ENCODE measurements at places on chromosomes 1 and 21.
A peak's percentile ranks its signal among the peaks of the same experiment; 100 is the strongest.

DNA sequence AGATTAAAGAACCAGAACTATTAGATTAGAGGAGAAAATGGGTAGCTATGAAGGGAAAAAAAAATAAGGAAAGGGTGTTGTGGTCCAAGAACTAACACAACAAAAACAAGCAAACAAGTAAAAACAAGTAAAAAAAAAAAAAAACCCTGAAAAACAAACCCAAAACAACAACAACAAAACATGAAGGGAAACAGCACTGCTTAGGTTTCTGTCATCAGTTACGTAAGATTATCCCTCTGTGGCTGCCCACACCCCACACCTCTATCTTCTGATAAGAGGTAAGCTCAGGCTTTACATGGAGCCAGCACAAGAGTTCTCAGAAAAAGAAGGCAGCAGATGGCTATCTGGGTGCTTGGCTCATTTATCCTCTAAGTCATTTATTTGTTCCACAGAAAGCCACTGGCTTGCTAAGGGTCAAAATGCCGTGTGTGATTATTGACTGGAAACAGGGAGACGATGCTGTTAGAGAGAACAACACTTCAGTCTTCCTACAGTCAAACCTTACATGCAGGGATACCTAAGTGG is 57.5 kb downstream of the KIAA0319L start:
- peak; percentile 4 for DNase-seq

DNA sequence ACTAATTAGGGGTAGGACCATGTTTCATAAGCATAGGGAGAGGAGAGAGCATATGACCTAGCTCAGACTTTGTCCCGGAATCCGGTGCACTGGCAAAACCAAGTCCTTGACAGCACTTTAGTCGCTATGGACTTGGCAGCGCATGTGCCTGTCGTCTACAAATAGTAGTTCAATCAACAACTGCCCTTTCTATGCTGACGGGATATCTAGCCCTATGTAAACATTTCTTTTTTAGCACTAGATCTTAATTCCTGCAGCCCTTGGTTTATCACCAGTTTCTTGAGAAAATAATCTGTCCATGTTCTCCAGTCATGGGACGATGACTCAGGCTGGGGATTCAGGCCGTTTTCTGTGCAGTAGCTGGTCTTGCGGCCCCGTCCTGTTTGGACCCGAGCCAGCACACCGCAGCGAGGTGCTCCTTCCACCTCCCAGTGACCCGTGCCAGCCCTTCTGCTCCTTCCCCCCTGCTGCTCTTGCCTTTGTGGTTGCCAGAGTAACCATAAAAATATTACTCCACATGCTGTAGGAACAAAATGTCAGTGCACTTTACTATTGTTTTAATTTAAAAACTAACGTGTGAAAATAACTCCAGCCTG is 8.6 kb upstream of the MT1HL1 start:
- DNase-seq = no peak

- DNase-seq = no peak
These were observed 313.5 kb downstream of the DISC1 start for GRCh38 chr1:231940116-231940515.

- no peak for DNase-seq
These were observed 516.9 kb downstream of the PTPRU start for GRCh38 chr1:29753244-29753643.

GRCh38 chr1:186086583-186086982 is 288.5 kb downstream of the TPR start:
- DNase-seq = no peak

GRCh38 chr21:27371975-27372331 is 405.1 kb upstream of the ADAMTS5 start:
- no peak for DNase-seq

DNA sequence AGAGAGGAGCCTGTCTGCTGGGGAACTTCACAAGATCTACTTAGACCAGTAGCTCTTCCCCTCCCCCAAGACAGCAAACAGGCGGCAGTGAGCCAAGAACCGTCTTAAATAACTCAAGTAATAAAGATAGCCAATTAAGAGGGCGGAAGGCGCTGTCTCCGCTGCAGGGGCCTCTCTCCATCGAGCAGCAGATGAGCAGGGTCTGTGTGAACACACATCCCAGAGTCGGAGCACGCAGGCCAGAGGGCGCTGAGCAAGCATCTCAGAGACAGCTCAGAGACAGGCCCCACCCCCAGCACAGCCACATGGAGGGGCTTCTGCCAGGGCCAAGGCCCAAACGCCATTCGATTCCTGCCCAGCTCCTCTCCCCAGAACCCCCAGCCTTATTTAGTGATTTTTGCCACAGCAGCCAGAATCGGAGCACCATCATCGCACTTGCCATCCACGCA is 11.1 kb downstream of the IFFO2 start:
- no peak for DNase-seq

GRCh38 chr1:27076803-27077202 is 64.2 kb upstream of the TENT5B start:
- no peak for DNase-seq

GRCh38 chr1:208446271-208446691 is 202.1 kb upstream of the PLXNA2 start:
- DNase-seq = no peak

DNA sequence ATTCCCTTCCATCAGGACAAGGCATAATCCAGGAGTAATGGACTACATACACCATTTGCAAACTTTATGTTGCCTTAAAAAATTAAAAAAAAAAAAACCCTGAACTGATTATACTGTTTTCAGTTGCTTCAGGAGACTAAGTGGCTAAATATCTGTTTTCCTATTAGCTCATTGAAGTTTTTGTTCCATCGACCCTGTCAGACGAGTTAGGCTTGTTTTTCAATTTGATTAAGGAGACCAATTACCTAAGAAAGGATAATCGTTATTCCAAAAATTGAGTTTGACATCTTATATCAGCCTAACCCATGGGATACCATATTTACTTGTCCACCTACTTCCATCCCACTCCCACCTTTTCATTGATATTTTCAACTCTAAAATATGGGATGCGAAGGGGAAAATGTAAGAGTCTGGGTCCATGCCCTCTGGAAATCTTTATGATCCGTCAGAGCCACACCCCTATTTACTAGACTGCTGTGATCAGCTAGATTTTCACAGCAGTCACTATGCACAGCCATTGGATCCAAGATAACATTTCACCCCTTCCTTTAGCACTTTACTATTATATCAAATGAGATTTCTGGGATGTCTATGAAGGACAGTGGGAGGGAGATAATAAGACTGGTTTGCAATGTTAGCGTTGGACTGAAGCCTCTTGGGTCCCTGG is 41.0 kb downstream of the IL12RB2 start:
- no peak for DNase-seq

DNA sequence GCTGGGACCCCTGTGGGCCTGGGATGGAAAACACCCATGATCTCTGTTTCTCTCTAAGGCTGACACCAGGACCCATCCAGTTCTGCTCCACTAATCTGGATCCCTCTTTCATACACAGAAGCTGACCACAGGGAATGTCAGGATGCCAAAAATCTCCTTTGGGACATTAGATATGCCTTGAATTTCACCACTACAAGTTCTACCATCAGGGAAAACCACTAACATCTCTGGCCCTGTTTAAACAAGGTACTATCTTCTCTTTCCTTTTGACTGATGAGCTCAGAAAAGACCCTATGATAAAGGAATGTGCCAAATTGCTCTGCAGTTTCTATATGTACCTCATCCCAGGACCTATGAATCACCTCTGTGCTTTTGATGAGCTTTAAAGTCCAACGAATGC is 10.2 kb upstream of the PLXNA2 start:
- no peak for DNase-seq

GRCh38 chr1:18646786-18647410 is 16.3 kb downstream of the PAX7 start:
- DNase-seq = no peak

DNA sequence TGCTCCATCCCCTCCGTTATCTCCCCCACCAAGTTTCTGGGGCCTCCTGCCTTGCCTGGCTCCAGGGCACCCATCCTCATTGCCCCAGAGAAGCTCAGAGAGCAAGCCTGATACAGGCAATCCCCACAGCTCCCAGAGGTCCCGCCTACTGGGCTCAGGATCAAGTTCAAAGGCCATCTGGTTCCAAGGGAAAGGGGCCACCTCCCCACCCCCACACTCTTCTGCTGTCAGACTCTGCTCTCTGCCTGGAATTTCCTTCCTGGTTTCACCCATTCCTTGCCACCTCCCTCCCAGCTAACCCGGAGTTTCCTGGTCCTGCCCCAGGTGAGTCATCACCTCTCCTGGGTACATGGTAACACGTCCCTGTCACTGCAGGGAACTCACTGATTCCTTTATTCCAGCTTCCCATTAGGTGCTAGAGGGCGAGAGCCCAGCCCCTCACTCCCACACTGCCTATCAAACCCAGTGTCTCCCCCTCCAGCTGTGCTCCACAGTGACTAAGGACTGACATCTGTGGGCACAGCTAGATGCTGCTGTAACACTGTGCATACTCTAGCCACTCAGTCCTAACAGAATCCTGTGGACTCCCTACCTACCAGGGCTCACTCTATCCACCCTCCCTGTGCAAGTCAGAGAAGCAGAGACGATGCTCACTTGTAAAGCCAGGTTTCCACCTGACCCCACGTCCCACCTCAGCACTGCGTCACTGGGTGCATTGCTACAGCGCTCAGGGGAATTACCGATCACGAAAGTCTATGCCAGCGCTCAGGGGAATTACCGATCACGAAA is 21.8 kb downstream of the RSPH1 start:
- DNase-seq = no peak

DNA sequence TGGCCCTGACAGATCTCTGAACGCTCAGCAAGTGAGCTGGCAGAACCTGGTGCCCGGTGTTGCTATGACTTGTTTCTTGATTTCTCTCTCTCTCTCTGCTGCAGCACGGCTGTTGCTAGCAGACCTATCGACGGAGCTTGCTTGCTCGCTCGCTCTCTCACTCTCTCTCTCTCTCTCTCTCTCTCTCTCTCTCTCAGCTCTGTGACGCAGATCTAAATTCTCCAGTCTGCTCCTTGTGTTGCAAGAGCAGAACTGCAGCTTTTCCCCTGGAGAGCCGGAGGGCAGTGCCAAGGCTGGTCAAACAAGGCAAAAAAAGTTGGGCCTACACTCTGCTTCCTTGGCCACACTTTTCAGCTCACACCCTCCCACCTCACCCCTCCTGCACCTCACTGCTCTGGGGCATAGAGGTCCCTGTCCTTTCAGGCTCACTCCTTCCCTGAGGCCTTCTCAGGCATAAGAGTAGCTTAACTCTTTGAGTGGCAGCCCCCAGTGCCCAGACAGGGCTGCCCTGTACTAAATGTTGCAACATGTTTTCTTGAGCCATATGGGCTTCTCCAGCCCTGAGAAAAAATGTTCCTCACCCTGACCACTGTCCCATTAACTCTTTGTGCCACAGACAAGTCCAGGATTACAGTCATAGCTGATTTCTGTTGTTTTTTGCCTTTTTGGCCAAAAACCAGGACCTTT is 72.2 kb downstream of the CD46 start:
- DNase-seq = peak; percentile 62

DNA sequence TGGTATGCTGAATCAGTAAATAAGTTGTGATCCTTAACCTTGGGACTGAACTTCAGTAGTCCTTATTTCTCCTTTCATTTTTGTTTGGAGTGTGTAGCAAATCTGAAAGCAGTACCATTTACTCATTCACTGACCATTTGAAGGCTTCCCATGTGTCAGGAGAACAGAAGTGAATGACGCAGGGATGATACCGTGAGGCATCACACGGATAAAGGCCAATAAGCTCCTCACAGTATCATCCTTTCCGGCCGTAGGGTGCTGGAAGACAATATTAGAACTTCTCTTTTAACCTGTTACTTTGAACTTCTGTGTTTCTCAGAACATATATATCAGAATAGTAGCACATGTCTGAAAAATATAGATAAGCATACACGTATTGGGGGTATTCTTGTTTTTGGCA is 21.3 kb downstream of the BACH1 start:
- DNase-seq = no peak

GRCh38 chr1:33424610-33425009 is 6.3 kb downstream of the PHC2 start:
- no peak for DNase-seq

- no peak for DNase-seq
These were observed 192.6 kb upstream of the AJAP1 start for GRCh38 chr1:4461726-4462290.

DNA sequence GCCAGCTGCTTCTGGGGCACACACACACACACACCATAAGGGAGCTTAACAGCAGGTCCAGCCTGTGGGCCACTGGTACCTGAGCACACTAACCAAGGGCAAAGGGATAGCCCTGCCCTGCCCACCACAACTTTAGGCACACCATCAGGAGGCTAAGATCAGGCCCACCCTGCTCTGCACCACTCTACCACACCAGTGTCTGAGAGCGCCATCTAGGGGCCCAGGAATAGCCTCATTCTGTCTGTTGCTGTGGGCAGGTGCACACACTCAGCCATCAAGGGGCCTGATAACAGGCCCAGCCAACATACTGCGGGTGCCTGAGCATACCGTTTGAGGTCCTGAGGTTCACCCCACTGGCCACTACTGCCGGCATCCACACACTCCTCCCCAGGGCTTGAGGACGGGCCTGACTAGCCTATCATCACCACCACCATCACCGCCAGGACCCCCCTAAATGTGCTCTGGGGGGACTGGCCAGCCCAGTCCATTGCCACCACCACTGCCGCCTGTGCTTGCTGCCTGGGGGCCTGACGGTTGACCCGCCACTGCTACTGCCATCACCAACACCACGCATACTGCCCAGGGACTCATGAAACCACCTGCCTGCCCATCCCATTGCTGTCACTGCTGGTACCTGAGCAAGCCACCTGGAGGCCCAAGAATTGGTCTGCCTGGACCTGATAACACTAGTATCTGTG is 31.3 kb downstream of the NSL1 start:
- peak; percentile 60 for DNase-seq

GRCh38 chr1:155184351-155184811 is 10.7 kb downstream of the TRIM46 start:
- DNase-seq = no peak

DNA sequence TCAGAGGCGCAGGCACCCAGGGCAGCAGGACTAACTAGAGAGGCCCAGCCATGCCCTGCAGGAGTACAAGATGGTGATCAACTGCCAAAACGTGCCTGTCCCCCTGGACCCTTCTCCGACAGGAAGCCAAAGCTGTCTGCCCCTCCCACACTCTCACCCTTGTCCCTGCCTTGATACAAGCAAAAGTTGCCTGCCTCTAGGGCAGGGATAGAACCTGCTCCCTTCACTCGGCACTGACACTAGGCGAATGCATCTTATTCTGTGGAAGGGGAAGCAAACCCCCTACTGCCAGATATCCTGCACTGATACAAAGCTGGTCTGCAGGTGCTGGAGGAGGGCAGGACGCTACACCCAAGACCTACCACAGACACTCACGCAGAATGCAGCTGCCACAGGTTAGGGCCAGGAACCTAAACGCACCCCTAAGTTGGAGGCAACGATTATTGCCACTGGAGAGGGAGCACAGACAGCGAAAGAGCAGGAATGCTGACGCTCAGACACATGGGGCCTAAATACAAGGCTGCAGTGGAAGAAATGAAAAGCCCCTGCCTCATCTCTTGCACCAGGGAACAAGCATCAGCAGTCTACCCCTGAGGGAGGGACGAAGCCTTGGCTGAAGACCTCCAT is 3.7 kb downstream of the TARBP1 start:
- DNase-seq = no peak

All from stimulated activated CD4-positive, alpha-beta T cell treated with anti-CD3 and anti-CD28 coated beads, Interleukin-2, amount 100 ng/mL, for 48 hours (primary cell).